Peyer's patch (tissue), 4 donors: ENCODE measurements at places on chromosomes 2 and 18.

- DNase-seq, result no peak
These were observed 149.3 kb downstream of the EHBP1 start for GRCh38 chr2:62854600-62855514.

DNA sequence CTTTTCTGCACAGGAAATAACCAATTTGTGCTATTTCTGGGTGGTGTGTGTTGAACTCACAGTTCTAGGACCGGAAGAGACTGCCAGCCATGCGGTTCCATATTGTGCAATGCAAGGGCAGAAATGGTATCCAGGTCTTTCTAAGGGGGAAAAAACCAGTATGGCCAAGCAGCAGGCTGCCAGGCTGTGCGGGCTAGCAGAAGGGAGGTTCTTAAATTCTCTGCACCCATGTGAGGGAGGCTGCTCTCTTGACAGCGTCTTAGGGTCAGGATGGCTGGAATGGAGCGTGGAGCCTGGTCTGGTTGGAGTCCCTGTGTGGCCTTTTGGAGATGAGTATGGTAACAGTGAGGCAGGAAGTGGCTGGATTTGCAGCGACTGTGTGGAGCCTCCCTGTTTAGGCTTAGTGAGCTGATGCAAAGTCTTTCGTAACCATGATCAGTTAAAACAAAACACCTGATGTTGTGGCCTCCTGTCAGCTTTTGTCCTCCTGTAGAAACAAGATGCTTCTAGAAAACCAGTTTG lies 52.6 kb downstream of the NCK2 start:
- DNase-seq, result no peak

DNA sequence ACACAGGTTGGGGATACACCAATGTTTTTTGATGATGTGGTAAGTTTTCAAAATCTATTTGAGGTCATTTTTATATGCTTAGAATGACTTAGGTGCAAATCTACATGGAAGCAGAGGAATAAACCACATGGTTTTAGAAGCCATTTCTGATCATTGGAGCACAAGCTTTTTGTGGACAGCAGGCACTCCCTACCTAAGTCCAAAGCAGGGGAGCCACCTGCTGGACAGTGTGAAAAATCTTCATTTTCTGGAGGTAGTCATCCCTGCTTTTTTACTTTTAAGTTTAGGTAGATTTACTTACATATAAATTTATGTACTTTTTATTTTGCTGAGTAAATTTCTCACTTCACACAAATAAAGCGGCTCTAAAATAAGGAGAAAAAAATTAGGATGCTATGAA lies 323.2 kb downstream of the PLCL1 start:
- DNase-seq, result no peak

DNA sequence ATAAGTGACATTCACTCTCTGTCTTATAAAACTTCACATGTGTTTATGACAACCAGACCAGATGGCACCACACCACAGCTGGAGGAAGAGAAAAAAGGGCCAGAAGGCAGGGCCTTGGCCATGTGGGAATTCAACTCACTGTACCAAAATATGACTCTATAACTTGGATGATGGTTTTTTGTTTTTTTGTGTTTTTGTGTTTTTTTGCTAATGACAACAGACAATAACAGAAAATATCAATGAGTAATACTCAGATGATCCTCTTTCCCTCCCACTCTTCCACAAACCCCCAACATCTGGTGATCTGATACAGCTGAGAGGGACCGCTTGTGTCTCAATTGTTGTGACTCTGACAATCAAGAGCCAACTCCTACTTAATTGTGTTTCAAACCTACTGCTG lies 12.4 kb downstream of the NMI start:
- no peak for DNase-seq

DNA sequence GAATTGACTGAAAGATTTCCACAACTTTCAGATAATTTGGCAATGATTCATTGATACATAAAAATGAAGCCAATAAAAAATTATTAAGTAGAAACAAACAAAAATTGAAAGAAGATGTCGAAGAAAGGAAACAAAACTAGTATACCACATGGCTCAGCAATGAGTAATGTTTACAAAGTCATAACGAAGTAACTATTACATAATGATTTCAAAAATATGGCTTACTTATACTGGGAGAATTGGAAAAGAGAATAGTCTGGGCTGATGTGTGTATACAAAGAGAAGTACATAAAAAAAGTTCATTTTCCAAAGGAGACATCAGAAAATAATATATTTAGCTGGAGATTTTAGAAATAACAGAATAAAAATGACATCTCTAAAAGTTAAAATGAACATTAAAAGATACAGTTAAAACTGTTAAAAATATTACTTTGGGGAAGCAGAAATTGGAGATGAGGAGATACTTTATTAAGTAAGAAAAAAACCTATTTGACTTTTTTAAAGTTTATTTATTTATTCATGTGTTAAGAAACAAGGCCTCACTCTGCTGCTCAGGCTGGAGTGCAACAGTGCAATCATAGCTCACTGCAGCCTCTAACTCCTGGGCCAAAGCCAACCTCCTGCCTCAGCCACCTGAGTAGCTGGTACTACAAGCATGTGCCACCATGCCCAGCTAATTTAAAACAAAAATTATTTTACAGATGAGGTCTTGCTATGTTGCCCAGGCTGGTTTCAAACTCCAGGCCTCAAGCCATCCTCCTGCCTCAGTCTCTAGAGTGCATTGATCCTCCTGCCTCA lies 409.7 kb upstream of the PIK3C3 start:
- no peak for DNase-seq

- no peak for DNase-seq
These were observed 71.8 kb upstream of the STAM2 start for GRCh38 chr2:152247337-152247695.

DNA sequence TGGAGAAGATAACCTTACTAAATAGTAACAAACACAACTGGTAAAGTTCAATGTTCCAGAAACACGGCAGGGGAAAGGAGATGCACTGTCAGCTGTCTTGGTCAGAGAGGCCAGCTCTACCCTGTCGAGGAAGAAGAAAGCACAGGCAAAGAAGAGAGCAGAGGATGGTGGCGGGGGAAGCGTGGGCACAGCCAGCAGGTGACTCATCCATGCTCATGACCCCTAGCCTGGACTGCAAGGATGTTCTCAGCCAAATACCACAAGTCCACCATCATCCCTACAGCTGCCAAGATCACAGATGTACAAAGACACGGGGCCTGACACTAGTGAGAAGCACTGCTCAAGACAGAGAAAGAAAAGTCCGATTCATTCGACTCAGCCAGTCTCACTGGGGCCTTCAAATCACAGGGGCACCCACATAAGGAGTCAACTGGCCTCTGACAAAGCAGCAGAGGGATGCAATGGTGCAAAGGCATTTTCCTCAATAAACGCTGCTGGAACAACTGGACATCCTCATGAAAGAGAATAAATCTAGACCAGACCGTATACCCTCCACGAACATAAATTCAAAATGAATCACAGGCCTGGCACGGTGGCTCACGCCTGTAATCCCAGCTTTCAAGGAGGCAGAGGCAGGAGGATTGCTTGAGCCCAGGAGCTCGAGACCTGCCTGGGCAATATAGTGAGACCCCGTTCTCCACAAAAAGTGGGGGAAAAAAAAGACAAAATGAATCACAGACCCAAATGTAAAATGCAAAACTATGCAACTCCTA lies 5.6 kb downstream of the DTYMK start:
- no peak for DNase-seq

- no peak for DNase-seq
These were observed 84.9 kb downstream of the BCL11A start for GRCh38 chr2:60468382-60469085.

DNA sequence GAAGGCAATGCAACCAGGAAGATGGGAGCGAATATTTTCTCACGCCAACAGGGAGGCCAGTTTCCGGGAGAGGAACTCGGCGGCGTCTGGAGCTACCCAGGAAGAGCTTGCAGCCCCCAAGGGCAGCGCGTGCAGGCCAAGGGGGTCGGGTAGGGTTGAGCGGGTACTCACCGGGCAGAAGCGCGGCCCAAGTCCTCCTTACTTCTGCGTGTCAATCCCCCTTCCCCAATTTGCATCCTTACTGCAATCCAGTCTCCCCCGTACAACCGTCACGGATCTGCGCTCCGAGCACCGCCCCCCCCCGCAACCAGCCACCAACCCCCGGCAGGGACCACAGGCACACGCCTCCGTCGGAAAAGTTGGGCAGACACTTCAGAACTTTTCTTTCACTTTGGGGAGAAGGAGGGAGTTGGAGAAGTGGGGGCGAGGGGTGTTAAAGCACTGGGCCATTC lies 1.3 kb downstream of the ATP8B1 start:
- no peak for DNase-seq

DNA sequence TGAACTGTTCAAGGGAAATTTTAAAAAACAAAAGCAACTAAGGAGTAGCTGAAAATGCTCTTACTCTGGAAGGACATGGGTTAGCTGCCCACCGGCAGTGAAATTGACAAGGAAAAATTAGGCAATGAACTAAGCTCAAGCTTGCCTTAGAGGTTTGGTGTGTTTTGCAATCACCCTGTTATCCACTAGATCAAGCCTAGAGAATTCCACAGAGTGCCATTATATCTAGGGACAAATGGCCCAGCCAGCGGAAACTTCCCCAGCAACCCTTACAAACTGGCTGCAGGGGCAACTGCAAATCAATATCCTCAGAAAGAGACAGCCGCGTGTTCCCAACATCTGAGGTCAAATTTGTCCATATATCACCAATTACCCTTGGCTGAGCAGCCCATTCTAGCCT lies 258.2 kb downstream of the SP3 start:
- DNase-seq, result no peak
